Fibroblast of upper back skin (primary cell): ENCODE measurements at places on chromosomes 2 and 18.

DNA sequence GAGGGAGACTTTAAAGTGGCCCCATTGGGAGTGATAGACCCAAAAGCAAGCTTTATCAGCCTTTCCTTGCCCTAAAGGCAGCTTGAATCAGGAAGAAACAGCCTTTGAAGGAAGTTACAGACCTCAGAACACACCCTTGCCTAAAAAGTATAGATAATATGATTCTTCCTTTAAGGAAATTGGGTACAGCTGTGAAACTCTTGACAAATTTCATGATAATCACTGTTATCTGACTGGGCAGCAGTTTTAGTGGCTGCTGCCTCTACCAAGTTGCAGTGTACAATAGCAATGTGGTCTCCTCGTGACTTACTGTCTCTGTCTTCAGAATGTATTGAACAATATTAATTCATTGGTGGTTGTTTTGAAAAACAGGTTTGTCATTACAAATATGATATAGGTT, 16.7 kb downstream of the HOXD1 start:
- no peak for DNase-seq

DNA sequence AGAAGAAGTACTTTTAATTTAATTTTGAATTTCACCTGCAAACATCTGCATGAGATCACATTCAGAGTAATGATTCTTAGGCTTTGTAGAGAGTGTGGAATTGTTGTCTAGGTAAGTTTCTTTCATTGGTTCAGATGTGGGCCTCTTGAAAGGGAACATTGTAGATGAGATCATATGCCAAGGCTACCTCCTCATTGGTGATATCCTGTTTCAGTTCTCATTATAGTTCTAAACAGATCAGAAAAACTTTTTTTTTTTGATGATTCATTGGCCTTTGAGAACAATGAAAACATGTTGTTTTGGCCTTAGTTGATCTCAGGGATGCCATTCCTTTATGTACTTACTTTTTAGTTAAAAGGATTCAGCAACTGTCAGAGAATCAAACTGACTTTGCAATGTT, 44.5 kb downstream of the EML6 start:
- DNase-seq, result peak; percentile 6

DNA sequence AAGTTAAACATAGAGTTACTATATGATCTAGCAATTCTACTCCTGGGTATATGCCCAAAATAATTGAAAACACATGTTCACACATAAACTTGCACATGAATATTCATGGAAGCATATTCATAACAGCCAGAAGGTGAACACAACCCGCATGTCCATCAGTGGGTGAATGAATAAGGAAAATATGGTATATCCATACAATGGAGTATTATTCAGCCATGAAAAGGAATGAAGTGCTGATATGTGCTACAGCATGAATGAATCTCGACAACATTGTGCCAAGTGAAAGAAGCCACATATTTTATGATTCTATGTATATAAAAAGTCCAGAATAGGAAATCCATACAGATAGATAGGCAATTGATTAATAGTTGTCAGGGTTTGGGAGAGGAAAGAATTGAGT, 15.9 kb downstream of the COL4A4 start:
- no peak for DNase-seq

DNA sequence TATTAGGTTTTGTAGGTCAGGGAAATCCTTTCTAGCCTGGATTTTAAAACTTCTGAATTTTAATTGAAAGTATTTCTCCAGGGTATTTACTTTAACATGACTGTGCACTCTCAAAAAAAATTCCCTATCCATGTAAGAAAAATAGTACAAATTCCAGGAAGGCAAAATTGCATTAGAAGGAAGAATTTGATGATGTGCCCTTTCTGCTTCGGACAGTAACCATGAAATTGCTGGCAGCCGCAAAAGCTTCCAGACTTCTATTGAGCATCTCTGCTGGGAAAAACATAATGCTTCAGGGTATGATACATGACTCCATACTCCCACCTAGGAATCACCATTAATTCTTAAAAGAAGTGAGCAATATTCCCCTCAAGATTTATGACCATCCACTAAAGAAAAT, 17.2 kb upstream of the KLF7 start:
- peak; percentile 88 for DNase-seq
